ENCODE measurements at places on chromosomes 2 and 18.
A peak's percentile ranks its signal among the peaks of the same experiment; 100 is the strongest.

DNA sequence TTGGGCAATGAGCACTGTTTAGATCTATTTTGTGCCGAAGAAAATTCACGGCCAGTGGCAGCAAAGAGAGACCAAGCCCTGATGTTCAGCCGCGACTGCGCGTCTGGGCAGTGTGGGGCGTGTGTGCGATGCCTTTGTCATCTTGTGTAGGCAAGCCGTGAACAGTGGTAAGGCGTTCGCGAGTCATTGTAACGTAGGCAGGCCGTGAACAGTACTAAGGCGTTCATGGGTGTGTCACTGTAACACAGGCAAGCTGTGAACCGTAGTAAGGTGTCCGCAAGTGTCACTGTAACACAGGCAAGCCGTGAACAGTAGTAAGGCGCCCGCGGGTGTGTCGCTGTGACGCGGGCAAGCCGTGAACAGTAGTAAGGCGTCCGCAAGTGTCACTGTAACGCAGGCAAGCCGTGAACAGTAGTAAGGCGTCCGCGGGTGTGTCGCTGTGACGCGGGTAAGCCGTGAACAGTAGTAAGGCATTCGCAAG lies 99.9 kb downstream of the NFATC1 start:
- no peak for DNase-seq

DNA sequence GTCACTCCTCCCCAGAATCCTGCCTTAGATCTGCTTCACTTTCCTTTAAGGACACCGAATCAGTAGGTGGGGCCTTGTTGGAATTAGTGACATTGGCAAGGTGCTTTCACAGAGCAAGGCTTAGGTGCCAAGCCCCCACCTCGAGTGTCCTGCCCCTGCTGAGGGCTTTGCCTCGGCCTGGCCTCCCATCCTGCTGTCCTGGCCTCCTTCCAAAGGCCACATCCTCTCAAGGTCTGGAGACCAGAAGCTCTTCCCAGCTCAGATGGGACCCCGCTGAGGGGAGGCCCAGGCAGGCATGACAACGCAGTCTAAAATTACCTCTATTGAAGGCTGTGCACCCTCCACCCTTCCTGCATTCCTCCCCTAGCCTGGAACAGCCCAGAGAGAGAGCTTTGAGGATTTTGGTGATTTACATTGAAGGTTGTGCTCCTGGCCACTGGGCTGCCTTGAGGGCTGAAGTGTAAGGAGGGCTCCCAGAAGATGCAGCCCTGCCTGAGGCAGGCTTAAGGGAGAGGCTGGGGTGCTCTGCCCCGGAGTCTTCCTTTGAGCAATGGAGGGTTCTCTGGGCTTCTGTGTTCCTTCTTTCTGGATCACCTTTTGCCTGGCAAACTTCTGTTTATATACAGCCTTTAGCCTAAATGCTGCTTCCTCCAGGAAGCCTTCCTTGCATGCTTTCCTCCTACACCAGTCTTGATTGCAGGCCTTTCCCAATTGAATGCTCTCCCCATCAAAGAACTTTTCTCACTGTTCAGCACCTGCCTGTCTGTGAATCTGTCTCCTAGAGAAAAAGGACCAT lies 154.4 kb downstream of the DDX1 start:
- no peak for DNase-seq

GRCh38 chr2:182241936-182242335 lies 184.9 kb downstream of the PDE1A start:
- no peak for DNase-seq

DNA sequence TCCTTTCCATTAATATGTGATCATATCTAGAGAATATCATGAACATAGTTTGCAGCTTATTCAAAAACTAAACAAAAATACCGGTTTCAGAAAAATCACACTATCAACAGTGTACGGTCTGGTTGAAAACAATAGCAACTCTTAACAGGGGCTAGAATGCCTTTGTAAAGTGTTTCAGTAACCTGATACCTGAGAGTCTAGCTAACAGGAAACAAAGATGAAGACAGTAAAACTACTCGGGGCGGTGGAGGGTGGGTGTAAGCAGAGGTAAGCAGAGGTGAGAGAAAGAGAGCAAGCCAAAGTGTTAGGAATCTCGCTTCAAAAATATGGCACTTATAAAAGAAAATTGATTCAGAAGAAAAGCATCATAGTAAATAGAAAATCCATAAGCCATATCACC lies 109.0 kb upstream of the RGPD4 start:
- DNase-seq, result peak; percentile 86

GRCh38 chr18:79639072-79639829 lies 40.4 kb upstream of the CTDP1 start:
- DNase-seq, result no peak

DNA sequence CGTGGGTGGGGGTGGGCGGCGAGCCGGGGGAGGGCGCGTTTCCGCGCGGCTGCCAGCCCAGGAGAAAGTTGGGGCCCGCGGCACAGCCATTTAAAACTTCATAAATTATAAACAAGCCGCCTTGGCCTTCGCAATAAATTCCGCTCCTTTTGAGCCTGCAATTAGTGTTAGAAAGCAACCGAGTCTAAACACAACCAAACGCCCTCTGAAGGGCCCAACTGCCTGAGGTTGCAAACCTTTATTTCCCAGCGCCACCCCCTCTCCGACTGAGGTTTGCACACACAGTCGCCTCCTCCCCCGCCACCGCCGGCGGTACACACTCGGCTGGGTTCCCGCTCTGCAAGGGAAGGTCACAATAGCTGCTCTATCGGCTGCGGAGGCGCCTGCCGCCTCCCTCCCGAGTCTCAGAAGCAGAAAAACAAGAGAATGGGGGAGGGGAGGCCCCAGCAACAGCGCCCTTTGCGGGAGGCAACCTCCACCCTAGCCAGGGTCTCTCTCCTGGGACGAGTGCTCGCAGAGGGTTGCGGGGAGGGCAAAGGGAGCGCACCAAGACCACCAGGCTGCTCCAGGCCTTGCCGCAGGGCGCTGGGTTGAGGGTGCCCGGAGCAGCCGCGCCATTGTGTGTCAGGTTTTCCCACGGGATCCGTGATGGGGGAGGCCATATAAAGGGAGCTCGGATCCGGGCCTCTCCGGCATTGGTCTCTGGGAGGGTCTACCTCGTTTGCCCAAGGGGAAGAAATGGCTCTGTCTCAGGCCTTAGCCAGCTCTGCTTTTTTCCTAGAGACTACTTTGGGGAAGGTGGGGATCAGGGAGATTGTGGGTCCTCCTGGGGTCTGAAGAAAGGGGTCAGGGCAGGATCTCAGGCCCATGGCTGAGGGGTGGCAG lies 13.4 kb upstream of the HOXD1 start:
- no peak for DNase-seq
